CD4-positive, alpha-beta T cell treated with Interferon gamma for 1 hour (primary cell): ENCODE measurements at places on chromosomes 16 and 17.
A peak's percentile ranks its signal among the peaks of the same experiment; 100 is the strongest.

GRCh38 chr16:15548482-15548891 lies 94.5 kb downstream of the MARF1 start:
- DNase-seq, result no peak

- peak; percentile 54 for DNase-seq
These were observed 8.8 kb upstream of the CEP112 start for GRCh38 chr17:66200685-66201092.

- no peak for DNase-seq
These were observed 8.4 kb downstream of the TPPP3 start for GRCh38 chr16:67384778-67385510.

DNA sequence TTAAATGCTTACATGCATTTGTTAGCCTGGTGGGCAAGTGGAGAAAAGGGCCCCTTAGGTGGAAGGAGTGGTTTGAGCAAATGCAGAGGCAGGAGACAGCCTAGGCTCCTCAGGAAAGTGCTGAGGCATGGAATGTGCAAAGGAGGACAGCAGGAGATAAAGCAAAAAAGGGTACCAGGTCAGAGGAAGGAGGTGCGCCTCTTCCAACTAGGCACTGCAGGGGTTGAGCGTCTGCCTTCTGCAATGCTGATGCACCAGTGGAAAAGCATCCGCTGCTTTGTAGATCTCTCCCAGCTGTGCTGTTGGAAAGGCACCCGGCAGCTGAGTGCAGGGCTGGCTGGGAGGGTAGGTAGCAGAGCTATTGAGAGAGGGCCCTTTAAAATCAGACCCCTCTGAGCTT lies 287.0 kb upstream of the XYLT1 start:
- DNase-seq, result no peak

GRCh38 chr17:9575381-9576101 lies at the start of gene STX8:
Gene STX8 (minus strand): TSS chr17:9575820. CDS start chr17:9575808, 12 bp downstream.
- peak; percentile 73 for DNase-seq

- no peak for DNase-seq
These were observed 94.5 kb upstream of the FAM20A start for GRCh38 chr17:68695659-68696058.

- no peak for DNase-seq
These were observed 30.5 kb downstream of the CACNG4 start for GRCh38 chr17:66994930-66995535.
